HepG2 (cell line): ENCODE measurements at places on chromosomes 7 and 10.
A peak's percentile ranks its signal among the peaks of the same experiment; 100 is the strongest.

- H3K4me1 ChIP-seq: no peaks in the 10 kb centered on the region
- no peak overlapping the region for H3K27ac ChIP-seq
- H3K4me3 ChIP-seq: no peak overlapping the region
- H3K36me3 ChIP-seq: no peaks in the 10 kb centered on the region
Measured at GRCh38 chr10:130411496-130412085, 275.4 kb downstream of the GLRX3 start.

GRCh38 chr7:1291357-1291689 is 58.7 kb downstream of the UNCX start:
- H3K4me1 ChIP-seq: no peaks in the 10 kb centered on the region
- H3K27ac ChIP-seq: no peak overlapping the region
- no peak overlapping the region for H3K4me3 ChIP-seq
- H3K27me3 ChIP-seq: peaks cover 89% of the 10 kb centered on the region
- no peak for DNase-seq

DNA sequence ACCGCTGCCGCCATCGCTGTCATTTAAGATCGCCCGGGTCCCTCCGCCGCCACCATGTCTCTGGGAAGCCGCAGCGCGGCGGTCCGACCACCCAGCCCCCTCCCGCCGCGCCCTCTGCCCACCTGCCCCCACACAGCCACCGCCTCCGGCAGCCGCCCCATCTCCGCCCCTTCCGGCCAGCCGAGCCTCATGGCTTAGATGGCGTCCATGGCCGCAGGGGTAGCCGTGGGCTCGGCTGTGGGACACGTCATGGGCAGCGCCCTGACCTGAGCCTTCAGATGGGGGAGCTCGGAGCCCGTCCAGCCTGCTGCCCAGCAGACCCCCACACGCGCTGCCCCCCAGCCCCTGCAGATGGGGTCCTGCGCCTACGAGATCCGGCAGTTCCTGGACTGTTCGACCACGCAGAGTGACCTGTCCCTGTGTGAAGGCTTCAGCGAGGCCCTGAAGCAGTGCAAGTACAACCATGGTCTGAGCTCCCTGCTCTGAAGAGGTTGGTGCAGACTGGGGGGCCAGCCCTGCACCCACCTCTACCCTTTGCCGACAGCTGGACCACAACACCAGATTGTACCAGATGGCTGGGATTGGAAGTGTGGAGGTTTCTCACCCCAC is 38.0 kb upstream of the TARP start:
- H3K4me3 ChIP-seq: no peak overlapping the region
- no peaks in the 10 kb centered on the region for H3K36me3 ChIP-seq
- DNase-seq: no peak
- no peaks in the 10 kb centered on the region for H3K4me1 ChIP-seq
- 0 out of 3 replicates have a peak, but pooled peaks cover 7% of the 10 kb centered on the region for H3K27me3 ChIP-seq

GRCh38 chr10:49072166-49072885 is 43.0 kb downstream of the VSTM4 start:
- H3K4me3 ChIP-seq: no peak overlapping the region
- H3K27me3 ChIP-seq: no peaks in the 10 kb centered on the region; the same call in 1 of the 2 replicates
- no peak overlapping the region for H3K27ac ChIP-seq
- no peak for DNase-seq
- no peaks in the 10 kb centered on the region for H3K4me1 ChIP-seq
- H3K36me3 ChIP-seq: no peaks in the 10 kb centered on the region

DNA sequence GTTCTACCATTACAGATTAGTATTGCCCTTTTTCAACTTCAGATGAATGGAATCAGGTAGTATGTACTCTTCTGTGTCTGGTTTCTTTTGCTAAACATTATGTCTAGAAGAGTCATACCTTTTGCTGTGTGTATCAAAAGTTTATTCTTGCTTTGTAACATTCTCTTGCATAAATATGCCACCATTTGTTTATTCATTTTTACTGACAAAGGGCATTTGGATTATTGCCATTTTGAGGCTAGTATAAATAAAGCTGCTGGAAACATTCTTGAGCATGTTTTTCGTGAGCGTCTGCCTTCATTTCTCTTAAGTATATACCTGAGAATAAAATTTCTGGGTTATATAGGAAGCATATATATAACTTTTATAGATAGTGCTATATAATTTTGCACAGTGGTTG is 121.7 kb upstream of the CSTF2T start:
- H3K27ac ChIP-seq: no peak overlapping the region
- no peaks in the 10 kb centered on the region for H3K27me3 ChIP-seq
- H3K4me1 ChIP-seq: no peaks in the 10 kb centered on the region
- no peak overlapping the region for H3K4me3 ChIP-seq
- DNase-seq: no peak

- no peak overlapping the region for H3K27ac ChIP-seq
- no peaks in the 10 kb centered on the region for H3K36me3 ChIP-seq
- no peaks in the 10 kb centered on the region for H3K27me3 ChIP-seq
- DNase-seq: no peak
- no peak overlapping the region for H3K4me3 ChIP-seq
Measured at GRCh38 chr10:47247148-47248059, 52.6 kb upstream of the GDF10 start.

DNA sequence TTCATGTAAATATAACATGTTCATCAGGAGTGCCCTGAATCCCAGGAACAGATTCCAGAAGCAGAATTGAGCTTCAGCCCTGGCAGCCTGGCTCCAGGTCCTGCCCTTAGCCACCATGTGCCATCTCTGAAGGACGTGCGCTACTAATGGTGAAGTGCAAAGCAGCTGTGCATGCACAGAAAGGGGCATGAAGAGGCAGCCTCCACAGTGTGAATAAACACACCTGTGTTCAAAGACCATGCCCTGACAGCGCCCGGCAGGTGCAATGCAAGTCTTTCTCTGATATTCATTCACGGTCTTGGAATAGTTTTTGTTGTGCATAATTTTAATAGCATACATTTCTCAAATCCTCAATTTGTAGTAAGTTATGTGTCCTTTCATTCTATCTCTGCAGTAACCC is 250.4 kb upstream of the TCERG1L start:
- H3K27me3 ChIP-seq: peaks cover 2% of the 10 kb centered on the region
- no peaks in the 10 kb centered on the region for H3K4me1 ChIP-seq
- no peak overlapping the region for H3K27ac ChIP-seq
- H3K36me3 ChIP-seq: no peaks in the 10 kb centered on the region

- no peak overlapping the region for H3K27ac ChIP-seq
- DNase-seq: no peak
- H3K27me3 ChIP-seq: no peaks in the 10 kb centered on the region; the same call in 1 of the 2 replicates
- H3K4me3 ChIP-seq: no peak overlapping the region
- no peaks in the 10 kb centered on the region for H3K36me3 ChIP-seq
- peaks cover 64% of the 10 kb centered on the region for H3K4me1 ChIP-seq
Measured at GRCh38 chr7:45970454-45970853, 49.4 kb upstream of the IGFBP3 start.

DNA sequence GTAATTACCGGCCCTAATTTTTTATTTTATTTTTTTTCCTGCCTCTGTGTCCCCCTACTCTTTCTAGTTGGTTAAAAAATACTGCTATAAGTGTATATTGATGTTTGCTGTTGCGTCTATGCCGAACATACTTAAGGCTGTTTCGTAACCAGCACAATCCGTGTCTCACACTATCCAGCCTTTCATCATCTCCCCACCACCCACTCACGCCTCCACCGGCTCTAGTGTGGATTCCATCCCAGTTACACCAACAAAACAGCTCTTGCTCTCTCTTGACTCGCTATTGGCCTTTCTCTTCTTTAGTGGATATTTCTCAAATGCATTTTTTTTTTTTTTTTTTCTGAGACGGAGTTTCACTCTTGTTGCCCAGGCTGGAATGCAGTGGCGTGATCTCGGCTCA is 70.1 kb upstream of the CAMK1D start:
- no peak overlapping the region for H3K27ac ChIP-seq
- DNase-seq: no peak
- no peak overlapping the region for H3K4me3 ChIP-seq
- H3K27me3 ChIP-seq: no peaks in the 10 kb centered on the region

- peaks cover 18% of the 10 kb centered on the region for H3K4me1 ChIP-seq
- H3K27me3 ChIP-seq: no peaks in the 10 kb centered on the region; the same call in 2 of the 3 replicates
- no peak overlapping the region for H3K27ac ChIP-seq
- no peaks in the 10 kb centered on the region for H3K36me3 ChIP-seq
Measured at GRCh38 chr7:36654436-36654835, 69.9 kb downstream of the AOAH start.

GRCh38 chr10:7545792-7546191 is 121.0 kb downstream of the ITIH5 start:
- H3K4me1 ChIP-seq: peaks cover 36% of the 10 kb centered on the region
- no peaks in the 10 kb centered on the region for H3K36me3 ChIP-seq
- H3K4me3 ChIP-seq: no peak overlapping the region

DNA sequence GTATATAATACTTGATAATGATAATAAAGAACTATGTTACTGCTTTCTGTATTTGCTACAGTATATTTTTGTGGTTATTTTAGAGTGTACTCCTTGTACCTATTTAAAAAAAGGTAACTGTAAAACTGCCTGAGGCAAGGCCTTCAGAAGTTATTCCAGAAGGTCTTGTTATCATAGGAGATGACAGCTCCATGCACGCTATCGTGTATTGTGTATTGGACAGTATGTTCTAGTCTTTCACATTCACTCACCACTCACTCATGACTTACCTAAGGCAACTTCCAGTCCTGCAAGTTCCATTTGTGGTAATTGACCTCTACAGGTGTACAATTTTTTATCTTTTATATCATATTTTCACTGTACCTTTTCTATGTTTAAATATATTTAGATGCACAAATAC is 100.7 kb downstream of the ARL4A start:
- H3K4me1 ChIP-seq: no peaks in the 10 kb centered on the region
- no peaks in the 10 kb centered on the region for H3K27me3 ChIP-seq
- H3K4me3 ChIP-seq: no peak overlapping the region
- H3K36me3 ChIP-seq: no peaks in the 10 kb centered on the region

GRCh38 chr10:34488476-34489130 is 326.5 kb downstream of the PARD3 start:
- H3K4me3 ChIP-seq: no peak overlapping the region
- H3K27me3 ChIP-seq: no peaks in the 10 kb centered on the region
- H3K4me1 ChIP-seq: no peaks in the 10 kb centered on the region
- no peak for DNase-seq
- H3K27ac ChIP-seq: no peak overlapping the region
- 0 out of 2 replicates have a peak, but pooled peaks cover 1% of the 10 kb centered on the region for H3K36me3 ChIP-seq

DNA sequence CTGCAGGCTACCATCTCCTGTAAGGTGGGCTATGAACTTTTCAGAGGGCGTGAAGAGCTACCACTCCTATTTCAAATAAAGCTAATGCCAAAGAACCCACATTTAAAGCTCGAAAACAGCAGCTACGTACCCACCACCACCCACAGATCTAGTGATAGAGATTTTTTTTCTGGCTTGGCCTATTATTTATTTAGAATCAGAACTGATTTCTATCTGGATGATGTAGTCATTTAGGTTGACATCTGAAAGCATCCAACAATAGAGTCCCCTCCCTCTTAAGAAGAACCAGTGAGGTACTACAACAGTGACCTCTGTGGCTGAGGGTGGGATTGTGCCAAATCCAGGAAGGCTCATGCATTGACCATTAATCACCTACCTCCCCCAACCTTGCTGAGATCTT is 113.8 kb upstream of the ADO start:
- H3K36me3 ChIP-seq: no peaks in the 10 kb centered on the region
- H3K4me3 ChIP-seq: no peak overlapping the region

DNA sequence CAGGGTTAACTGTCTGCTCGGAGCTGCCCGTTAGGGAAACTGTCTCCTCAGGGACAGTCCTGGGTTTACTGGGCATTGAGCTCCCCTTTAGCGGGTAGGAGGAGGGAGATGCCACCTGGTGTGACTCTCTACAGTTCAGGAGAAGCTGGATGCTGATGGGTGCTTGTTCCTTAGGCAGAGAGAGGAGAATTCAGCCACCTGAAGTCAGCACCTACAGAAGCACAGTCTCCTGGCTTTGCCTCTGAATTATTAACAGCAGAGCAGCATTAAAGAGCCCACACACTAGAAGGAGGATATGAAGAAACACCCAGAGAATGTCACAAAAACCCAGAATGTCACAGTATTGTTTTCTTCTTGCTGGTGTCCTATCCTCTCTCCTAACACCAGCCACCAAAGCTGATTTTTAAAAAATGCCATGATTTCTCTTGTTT is 696 bp downstream of the GIMAP4 start:
- H3K36me3 ChIP-seq: no peaks in the 10 kb centered on the region
- no peak overlapping the region for H3K4me3 ChIP-seq
- H3K27ac ChIP-seq: no peak overlapping the region
- H3K4me1 ChIP-seq: no peaks in the 10 kb centered on the region

GRCh38 chr7:130959743-130960207 is 225.8 kb upstream of the KLF14 start:
- DNase-seq: peak; percentile 14
- no peak overlapping the region for H3K4me3 ChIP-seq
- H3K27ac ChIP-seq: no peak overlapping the region
- peaks cover 24% of the 10 kb centered on the region for H3K4me1 ChIP-seq
- no peaks in the 10 kb centered on the region for H3K27me3 ChIP-seq

DNA sequence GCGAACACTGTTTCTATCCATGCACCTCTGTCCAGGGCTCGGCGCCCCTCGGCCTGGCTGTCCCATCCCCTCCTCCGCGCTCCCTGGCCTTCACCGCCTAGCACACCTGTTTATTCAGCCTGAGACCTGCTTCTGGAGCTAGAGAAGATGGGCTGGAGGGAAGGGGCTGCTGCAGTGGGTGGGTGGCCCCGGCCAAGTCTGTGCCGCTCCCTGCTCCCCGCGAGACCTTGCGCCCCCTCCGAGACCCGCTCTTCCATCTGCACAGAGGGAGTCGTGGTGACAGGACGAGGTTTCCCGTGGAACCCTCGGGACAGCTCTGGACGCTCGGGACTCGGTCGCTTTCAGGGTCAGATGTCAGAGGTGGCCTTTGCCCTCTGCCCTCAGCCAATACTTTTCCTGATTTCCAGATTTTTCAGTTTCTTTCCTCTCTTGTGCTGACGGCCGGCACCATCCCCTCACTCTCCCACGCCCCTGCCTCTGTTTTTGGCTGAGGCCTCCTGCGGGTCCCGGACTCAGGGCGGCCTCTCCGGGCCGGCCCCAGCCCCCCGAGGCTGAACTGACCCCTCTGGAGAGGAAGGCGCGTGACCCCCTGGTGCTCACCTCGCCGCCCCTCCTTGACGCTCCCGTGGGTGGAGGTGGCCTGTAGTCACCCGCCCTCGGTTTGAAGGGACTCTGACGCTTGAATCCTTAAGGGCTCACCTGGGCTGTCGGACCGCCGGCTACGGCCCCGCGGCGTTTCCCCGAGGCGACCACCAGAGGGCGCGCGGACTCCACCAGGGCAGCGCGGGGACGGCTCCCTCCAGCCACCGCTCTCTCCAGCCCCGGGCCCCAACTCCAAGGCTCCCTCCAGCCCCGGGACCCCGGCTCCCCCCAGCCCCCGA is 15.6 kb downstream of the SHH start:
- H3K27me3 ChIP-seq: peaks cover 7% of the 10 kb centered on the region; the same call in 1 of the 2 replicates
- no peaks in the 10 kb centered on the region for H3K36me3 ChIP-seq
- H3K27ac ChIP-seq: no peak overlapping the region
